ENCODE measurements at places on chromosomes 4 and X. TPM values are rescaled to one million over a fixed set of nuclear protein-coding genes. Genes with fewer than 3 reads are reported as not detected.
A peak's percentile ranks its signal among the peaks of the same experiment; 100 is the strongest.

Gene GLRA3
- total RNA-seq, result 8.1 TPM

Gene PCDH7
- total RNA-seq, result 92.5 TPM

Gene MAGEB3
- not detected for total RNA-seq

Gene FABP2
- total RNA-seq, result not detected

Gene NEUROG2
- 7.8 TPM for total RNA-seq

Gene CD38
- total RNA-seq, result 2.1 TPM

Gene PPP2R2C
- 80.5 TPM for total RNA-seq

Gene KIAA1210
- total RNA-seq, result 0.36 TPM

Gene ATXN3L
- total RNA-seq, result not detected

Gene MAGEA2
- total RNA-seq, result not detected

Gene RRH
- total RNA-seq, result 0.64 TPM

DNA sequence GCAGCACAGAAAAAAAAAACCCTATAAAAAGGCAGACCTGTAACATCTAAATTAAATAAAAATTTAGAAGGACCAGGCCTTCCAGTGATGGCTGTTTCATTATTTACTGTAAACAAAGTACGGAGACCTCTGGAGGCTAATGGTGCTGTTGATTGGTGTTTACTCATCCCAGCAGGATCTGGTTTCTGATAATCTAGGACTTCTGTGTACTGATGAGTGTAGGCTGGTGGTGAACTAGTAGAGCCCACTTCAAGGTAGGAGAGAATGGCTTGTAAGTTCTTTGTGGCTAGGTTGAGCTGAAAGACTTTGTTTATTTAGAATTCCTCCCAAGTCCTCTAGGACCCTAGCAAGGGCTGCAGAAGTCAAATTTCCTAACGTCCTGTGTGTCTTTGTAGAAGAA, 398.1 kb upstream of the PITX2 start:
- no peak for DNase-seq

GRCh38 chr4:67522230-67522629, 23.1 kb downstream of the CENPC start:
- no peak for DNase-seq

DNA sequence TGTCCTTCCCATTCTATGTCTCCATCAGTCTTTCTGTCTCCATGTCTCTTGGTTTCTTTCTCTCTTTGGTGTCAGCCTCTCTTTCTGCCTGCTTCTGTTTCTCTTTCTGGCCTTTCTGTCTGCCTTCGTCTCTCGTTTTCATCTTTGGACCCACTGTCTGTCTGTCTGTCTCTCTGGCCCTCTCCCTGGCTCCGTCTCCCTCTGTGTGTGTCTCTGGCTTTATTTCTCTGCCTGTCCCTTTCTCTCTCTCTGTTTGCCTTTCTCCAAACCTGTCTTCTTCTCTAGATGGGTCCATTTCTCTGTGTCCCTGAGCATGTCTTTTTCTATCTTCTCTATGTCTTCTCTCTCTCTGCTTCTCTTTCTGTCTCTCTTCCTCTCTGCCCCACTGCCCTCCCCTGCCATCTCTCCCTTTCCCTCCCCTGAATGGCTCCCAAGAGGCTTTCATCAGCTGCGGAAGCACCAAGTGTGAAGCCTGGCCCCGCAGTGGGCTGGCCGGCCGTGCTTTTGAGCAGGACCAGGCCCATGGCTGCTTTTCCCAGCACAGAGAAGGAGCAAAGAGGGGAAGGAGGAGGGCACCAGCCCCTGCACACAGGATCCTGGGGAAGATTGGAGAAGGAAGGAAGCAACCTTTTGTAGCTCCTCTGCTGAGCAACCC, 57.4 kb downstream of the PJA1 start:
- no peak for DNase-seq

- no peak for DNase-seq
Measured at GRCh38 chr4:7657545-7658297, 223.0 kb upstream of the PSAPL1 start.

GRCh38 chrX:129646566-129647417, 8.0 kb downstream of the APLN start:
- no peak for DNase-seq

DNA sequence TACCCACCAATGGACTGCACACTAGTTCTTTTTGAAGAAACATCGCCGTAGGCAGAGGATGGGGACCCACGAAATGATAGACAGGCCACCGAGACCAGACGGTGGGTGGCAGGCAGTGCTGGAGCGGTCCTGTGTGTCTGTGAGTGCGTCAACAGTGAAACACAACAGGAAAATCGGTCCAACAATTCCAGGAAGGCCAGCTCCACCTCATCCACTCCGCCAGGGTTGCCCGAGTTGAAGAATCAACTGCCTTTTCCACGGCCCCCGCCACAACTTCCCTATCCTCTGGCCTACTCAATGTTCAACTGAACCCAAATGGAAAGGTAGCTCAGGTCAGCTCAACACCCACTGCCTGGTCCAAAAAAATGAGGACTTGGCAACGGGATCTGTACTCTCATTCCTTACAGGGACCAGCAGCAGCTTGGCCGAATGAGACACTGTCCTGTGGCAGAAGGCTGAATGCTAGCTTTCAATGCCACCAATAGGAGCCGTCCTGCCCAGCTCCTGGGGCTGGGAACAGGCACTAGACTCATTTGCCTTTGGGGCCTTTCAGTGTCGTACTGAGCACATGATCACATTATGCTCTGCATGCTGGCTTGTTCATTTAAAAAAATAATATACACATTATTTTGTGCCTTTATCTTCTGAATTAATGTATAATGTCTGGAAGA, 43.5 kb downstream of the MID1 start:
- DNase-seq, result no peak

DNA sequence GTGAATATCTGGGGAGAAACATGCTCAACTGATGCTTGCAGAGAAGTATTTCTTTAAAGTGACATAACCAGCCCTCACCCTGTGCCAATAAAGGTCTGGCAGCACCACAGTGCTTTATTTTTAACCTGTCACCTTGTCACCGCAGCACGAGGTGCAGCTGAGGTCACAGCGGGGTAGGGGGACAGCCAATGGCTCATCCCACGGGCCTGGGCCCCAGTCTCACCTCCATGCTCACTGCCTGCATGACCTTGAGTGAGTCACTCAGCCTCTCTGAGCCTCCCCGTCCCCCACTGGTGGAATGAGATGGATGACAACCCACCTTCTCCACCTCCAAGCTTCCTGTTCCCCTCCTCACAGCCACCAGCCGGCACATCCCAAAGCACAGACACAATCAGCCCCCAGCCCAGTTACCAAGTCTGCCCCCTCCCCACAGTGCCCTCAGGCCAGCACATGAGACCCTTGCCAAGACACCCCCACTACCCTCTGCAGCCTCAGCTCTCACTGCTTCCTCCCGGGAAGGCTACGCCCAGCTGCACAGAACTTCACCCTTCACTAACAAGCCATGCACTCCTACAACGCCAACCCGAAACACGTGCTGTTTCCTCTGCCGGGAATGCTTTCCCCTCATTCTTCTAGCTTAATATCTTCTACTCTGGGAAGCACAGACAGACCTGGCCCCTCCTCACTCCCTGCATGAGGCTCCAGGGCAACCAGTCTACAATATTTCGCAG, 24.9 kb upstream of the MAN2B2 start:
- no peak for DNase-seq

GRCh38 chr4:111880116-111880515, 265.1 kb upstream of the FAM241A start:
- no peak for DNase-seq

DNA sequence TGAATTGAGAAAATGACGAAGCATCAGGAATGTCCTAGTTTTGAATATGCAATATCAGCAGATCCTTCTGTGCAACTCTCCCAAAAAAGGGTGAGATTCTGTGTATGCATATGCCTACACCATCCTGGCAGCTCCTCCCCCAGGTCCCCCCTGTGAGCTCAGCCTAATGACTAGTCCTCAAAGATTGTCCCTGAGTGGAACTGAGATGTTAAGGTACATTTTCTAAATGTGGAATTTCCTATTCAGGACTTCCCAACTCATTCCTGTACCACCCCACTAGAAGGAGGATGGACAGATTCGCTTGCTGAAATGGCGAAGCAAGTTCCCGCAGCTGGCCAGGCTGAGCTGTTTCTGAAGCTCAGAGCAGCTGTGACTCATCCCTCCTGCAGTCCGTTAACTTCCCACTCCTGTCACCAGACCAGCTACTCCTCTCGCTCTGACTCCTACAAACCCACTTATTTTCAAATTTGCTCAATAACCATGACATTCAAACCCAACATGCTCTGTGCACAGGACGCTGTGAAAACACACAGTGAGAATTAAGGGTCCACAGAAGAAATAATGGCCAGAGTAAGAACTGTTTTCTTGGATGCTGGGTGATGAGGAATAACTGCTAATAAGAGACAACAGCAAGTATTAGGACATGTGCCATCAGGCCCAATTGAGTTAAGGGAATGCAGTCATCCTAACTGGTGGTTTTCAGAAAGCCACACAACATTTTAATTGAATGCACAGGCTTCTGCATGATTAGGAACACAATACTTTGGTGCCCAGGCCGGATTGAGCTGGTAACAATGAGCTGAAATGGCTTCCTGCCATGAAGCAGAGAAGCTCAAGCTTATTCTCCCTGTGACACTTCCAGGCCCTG, 40.0 kb upstream of the IRF2 start:
- DNase-seq, result no peak

DNA sequence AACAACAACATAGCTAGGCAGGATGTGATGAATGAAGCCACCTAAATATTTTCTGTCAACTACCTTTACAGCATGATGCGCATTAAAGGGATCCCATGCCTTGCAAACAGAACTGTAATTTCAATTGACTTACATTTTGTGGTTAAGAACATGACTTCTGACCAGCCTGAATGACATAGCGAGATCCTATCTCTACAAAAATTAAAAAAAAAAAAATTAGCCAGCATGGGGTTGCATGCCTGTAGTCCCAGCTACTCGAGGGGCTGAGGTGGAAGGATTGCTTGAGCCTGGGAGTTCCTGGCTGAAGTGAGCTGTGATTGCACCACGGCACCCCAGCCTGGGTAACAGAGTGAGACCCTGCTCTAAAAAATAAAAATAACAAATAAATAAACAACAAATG, 680.6 kb downstream of the IQCM start:
- DNase-seq, result no peak

GRCh38 chrX:14355556-14355955, 173.8 kb upstream of the GLRA2 start:
- no peak for DNase-seq

GRCh38 chr4:142474398-142475087, 371.6 kb downstream of the INPP4B start:
- DNase-seq, result no peak

GRCh38 chrX:50067435-50068284, 133.1 kb downstream of the AKAP4 start:
- peak; percentile 69 for DNase-seq

DNA sequence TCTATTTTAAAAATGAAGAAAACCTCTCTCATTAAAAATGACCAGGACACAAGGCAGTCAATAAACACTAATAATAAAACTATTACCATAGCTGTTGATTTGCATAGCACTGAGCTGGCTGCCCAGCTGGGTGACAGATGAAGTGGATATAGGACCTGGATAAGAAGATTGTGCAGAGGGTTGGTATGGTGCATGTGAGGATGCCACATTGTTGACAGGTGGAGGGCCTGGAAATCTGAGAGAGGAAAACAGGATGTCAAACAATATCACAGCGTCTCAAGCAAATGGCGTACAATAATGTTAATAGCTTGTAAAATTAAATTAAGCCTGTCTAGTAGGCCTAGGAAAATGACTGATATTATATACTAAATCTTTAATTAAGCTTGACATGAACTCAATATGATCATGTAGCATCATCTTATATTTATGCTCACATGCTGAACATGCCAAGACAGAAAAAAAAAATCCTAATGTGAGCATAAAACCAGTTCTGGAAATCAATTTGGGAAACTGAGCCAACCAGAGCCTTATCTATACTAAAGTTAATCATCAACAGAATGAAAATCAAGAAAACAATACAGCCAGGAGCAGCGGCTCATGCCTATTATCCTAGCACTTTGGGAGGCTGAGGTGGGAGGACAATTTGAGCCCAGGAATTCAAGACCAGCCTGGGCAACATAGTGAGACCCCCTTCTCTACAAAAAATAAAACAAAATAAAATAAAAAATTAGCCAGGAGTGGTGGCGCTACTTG, 18.6 kb downstream of the SEC24D start:
- DNase-seq, result no peak

GRCh38 chr4:52250154-52250553, 199.1 kb downstream of the SPATA18 start:
- DNase-seq, result no peak

- no peak for DNase-seq
Measured at GRCh38 chrX:96650023-96650422, 34.6 kb upstream of the DIAPH2 start.

GRCh38 chrX:133674726-133675470, 259.6 kb upstream of the GPC4 start:
- no peak for DNase-seq

DNA sequence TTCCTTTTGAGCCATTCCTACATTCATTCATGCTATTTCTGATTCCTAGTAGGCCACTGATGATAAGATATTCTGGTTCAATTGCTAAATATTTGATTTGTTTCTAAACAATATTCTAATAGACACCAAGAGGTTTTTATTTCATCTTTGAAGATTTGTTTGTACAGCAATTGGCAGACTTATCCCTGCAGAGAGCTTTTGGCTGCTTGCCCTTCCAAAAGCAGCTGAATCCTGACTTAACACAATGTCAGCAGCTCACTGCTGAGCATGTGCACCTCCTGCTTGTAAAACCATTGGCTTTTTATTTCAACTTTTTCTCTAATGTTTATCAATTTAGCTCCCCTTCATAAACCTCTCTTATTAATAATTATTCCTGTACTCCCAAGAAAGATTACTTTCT, 45.3 kb downstream of the MMRN1 start:
- DNase-seq, result peak; percentile 7

DNA sequence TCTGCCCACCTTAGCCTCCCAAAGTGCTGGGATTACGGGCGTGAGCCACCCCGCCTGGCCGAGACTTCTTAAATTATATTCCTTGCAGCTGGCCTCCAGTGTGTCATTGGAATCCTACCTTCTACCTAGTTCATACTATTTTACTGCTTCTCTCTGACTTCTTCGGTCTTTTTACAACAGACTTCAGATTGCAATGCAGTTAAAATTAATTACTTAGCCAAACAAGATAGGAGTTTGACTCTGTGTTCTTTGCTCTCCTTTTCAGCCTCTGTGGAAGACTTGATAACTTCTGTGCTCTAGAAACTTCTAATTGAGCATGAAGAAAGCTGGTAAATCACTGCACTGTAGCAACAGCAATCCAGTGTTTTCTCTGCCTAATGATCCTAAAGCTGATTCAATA, 199.5 kb downstream of the GASK1B start:
- DNase-seq, result no peak
